Stimulated activated CD4-positive, alpha-beta T cell treated with anti-CD3 and anti-CD28 coated beads, TNF-alpha, amount 100 ng/mL, for 1 hour (primary cell): ENCODE measurements at places on chromosomes 11 and 22.

DNA sequence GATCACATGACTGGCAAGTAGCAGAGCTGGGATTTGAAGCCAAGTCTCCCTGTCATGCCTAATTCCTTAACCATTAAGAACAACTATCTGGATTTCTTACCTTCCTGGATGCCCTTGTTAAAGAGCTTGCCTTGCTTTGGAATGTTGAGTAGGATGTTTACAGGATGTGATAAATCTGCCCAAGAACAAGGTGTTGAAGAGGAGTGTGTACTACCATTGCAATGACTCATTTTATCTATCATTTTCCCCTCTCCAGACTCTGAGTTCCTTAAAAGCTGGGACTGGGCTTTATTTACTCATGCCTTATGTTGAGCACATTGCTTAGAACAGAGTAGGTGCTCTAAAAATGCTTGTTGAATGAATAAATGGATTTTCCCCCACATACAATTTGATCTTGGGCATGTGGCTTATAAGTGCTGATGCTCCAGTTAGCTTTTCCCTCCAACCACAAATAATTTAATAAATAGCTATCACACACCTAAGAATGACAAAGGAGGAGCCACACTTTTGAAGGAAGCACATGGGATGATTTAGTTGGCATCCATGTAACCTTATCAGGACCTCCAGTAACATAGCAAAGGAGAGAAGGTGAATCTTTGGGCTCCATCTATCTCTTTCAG, 268.6 kb upstream of the SESN3 start:
- no peak for DNase-seq

GRCh38 chr22:37610480-37611129, 2.0 kb downstream of the GGA1 start:
- DNase-seq, result no peak

DNA sequence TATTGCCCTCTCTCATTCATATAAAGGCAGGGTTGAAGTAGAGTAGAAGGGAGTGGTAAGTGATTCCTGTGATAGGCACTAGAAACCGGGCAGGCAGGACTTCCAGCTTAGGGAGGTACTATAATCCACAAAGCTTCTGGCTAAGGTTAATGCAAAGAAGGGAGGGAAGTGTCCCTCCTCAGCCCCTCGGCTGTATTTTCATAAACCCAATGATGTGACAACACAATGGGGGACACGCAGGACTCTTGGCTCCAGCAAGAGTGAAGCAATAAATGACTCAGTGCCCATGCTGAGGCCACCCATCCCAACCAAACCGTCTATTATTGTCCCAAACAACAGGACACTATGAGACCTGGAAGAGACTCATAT, 90.7 kb downstream of the ETS1 start:
- no peak for DNase-seq

DNA sequence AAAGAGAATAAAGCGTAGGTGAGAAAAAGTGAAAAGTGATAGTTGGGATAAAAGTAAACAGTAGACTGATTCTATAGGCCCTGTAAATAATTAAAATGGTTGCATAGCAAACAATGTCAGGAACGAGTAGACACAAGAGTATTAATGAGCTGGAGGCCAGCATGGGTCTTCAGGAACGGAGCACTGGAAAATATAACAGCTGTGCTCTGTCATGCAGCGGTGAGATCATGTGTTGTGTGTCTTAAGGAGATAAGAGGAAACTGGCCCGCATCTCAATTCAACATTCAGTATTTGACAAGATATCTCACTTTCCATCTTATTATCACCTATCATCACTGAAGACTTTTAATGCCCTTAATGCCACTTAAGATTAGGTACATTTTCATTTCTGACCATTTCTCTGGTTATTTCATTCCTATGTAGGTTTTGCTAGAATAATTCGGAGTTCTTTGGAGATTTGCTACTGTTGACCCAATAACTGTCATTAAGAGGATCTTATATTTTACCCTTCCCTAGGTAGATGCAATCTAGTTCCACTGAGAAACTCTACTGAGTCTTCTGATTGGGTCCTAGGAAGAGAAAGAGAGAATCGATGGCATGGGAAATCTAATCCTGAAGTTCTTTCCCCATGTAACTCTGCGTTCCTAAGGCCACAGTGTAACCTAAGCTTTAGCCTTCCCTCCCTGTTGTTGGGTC, 35.5 kb upstream of the VWA5A start:
- DNase-seq, result no peak

GRCh38 chr11:33062137-33062536, 22.8 kb downstream of the TCP11L1 start:
- DNase-seq, result no peak

DNA sequence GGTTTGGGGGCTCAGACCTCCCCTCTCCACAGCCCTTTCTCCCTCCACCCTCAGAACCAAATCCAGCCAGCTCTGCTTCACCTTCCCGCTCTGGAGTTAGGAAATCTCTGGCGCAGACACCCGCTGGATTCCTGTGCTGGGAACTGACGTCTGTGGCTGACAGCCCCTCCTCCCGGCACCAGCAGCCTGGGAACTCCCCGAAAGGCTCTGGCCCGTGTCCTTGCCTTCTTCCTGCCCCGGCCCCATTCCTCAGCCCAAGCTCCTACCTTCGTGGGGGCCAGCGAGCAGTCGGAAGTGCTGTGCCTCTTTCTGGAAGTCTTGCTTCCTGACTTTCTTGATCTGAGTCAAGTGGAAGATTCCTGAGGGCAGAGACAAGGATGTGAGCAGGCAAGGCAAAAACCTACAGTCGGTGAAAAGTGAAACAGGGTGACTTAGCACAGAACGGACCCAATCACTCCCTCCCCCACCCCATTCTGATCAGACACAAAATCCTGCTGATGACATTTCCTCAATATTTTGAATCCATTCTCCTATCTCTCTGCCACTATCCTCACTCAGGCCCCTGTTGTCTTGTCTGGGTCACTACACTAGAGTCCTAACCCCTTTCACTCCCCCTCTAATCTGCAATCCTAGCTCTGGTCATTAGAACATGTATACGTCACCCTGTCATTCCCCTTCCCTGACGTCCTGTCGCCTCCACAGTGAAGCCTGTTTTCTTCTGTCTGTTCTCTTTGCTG, 34.1 kb downstream of the CHRDL2 start:
- DNase-seq, result no peak

GRCh38 chr11:47778878-47779483, 11.8 kb upstream of the FNBP4 start:
- DNase-seq, result no peak

DNA sequence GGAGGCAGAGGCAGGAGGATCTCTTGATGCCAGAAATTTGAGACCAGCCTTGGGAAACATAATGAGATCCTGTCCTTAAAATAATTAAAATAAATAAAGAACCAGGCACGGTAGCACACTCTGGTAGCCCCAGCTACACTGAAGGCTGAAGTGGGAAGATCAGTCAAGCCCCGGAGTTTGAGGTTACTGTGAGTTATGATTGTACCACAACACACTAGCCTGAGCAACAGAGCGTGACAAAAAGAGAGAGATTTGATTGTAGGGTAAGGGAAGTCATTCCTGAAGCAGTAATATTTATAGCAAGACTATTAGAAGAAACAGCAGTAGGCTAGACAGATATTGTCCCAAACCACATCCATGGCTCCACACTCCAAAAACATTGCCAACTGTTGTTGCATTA, 1408.4 kb upstream of the TENM4 start:
- no peak for DNase-seq

DNA sequence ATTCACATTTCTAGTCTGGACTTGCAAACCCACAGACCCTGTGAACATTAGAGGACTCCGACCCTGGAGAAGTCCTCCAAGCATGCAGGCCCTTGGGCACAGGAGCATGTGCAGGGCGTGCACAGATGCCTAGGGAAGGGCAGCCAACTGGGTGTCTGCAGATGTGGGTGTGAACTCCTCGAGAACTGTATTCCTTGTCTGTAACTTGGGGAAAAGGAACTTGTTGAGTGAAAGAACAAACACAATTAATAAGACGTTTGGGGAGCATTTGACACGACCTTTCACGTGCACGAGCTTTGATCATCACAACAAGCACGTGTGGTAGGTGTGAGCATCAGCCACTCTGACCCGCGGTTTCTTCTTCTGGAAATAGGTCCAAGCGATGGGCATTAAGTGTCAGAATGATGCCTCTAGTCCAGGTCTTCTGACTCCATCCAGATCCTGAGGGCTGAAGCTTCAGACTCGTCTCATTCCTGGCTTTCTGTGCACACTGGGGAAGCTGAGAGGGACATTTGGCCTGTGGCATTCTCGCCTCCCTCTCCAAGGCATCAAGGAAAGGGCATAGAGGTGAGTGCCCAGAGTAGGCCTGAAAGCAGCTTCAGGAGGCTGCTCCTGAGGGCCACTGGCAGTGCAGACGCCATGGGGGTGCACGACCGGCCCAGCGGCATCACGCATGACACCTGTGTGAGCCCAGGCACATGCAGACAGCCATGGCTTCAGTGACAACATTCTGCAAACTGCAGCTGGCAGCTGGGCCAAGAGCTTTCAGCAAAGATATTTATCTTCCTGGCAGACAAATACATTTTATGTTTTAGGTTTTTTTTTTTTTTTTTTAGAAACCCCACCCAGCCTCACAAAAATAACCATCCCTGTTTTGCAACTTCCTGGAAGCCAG, 32.5 kb downstream of the ALX4 start:
- DNase-seq, result no peak

GRCh38 chr22:23383491-23384361, 196.4 kb downstream of the IGLL1 start:
- DNase-seq, result no peak

DNA sequence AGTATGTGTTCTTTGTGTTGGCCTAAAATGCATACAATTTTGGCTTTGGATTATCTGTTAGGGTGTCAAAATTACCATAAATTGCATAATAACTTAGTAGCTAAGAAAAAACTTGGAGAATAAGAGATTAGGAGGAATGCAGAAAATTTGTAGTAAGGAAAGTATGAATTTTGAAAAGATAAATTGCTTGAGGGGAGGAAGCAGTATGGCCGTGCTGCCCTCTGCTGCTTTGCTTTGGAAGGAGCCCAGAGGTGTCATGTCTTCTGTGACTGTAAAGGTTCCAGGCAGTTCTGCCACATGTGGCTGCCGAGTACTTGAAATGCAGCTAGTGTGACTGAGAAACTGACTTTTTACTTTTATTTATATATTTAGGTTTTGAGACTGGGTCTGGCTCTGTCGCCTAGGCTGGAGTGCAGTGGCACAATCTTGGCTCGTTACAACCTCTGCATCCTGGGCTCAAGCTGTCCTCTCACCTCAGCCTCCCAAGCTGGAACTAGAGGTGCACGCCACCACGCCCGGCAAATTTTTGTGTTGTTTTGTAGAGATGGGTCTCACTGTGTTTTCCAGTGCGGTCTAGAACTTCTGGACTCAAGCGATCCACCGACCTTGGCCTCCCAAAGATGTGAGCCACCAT, 1.8 kb downstream of the ADSL start:
- DNase-seq, result no peak

- no peak for DNase-seq
Measured at GRCh38 chr11:113831314-113831713, 44.1 kb downstream of the USP28 start.

DNA sequence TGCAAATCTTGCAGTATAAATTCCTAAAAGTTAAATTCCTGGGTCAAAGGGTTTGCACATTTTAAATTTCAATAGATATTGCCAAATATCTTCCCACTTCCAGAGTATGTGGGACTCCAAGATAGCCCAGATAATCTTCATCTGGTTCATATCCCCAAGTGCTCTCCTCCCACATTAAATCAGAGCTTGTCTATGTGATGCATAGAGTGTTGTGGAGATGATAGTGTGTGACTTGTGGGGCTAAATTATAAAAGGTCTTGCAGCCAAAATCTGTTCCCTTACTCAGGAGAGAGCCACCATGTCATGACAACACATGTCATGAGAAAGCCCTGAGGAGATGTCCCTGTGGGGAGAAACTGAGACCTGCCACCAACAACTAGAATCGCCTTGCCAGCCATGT, 39.9 kb upstream of the TEAD1 start:
- no peak for DNase-seq

GRCh38 chr11:67382276-67383136, 9.1 kb upstream of the CLCF1 start:
- DNase-seq, result peak; percentile 73

- DNase-seq, result no peak
Measured at GRCh38 chr11:119470317-119471291, 47.6 kb upstream of the THY1 start.

- no peak for DNase-seq
Measured at GRCh38 chr22:32758866-32759385, 42.6 kb upstream of the TIMP3 start.

DNA sequence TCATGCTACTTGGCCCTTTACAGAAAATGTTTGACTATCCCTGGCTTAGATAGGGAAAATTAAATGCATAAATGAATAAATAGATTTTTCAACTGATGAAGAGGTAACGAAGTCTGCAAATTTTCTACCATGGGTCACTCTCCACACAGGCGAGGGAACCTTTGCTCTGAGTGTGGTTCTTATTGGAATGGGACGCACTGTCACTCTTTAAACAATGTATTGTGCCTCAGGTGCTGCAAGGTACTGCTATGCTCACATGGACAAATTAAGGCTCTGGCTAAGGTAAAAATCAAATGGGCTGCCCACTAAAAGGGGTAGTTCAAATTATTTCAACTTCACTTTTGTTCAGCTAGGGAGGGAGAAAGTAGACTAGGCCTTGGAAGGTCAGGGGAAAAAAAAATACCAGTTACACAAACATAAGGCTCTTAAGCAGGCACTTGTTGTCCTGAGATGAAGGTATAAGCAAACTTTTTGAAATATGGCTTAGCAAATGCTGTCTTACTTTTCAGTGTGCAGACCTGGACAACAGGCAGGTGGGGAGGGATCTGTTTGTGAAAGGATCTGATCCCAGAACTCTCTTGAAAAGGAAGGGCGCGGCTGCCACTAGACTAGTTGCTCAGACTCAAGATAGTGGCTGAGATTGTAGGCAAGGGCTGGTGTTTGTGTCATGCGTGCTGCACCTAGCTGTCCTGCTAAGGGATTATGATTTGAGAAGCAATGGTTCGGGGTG, 99.5 kb downstream of the ADAMTS15 start:
- no peak for DNase-seq

DNA sequence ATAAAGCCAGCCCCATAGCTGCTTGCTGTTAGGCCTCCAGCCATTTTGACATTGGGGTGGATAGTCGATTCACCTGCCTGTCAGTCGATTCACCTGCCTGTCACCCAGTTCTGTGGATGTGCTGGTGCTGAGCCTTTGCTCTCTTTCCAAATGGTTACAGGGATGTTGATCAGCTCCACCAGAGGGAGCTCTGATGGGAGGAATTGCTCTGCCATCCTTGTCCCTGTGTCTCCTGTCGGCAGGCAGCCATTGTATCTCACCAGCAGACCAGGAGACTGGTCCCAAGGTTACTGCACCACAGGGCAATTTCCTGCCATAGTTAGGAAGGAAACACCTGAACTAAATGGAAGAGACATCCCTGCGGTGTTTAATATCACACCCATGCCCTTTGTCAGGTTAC, 6.1 kb downstream of the MPEG1 start:
- no peak for DNase-seq

- no peak for DNase-seq
Measured at GRCh38 chr11:65095427-65095826, 587 bp upstream of the VPS51 start.

GRCh38 chr11:16713594-16713993, 24.9 kb upstream of the C11orf58 start:
- DNase-seq, result no peak

GRCh38 chr11:87325490-87325872, 287.7 kb downstream of the TMEM135 start:
- no peak for DNase-seq
